ENCODE measurements at places on chromosomes 6 and 20.

GRCh38 chr6:151721671-151722070, 85.8 kb upstream of the ESR1 start:
- DNase-seq, result no peak

- DNase-seq, result no peak
These were observed 550.3 kb downstream of the UTRN start for GRCh38 chr6:144835322-144835973.

- no peak for DNase-seq
These were observed 121.4 kb upstream of the LY86 start for GRCh38 chr6:6466967-6467761.

GRCh38 chr20:47642624-47643023, 140.9 kb downstream of the NCOA3 start:
- no peak for DNase-seq

- no peak for DNase-seq
These were observed 50.9 kb downstream of the KLHL31 start for GRCh38 chr6:53614676-53615075.

DNA sequence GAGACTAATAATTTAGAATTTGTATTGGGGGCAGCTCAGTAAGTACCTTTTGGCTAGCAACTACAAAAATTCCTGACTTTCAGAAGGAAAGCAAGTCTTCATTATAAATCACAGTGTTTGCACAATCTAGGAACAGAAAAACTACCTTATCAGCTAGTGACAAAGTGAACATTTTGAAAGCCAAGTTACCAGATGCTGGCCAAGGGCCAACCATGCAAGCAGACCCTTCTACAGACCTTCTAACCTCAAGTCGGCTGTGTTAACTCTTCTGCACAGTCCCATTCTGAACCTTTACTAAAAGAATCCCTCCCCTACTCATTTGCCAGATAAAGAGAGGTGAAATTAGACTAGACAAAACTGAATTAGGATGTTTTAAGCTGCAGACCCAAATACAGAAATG, 341.9 kb downstream of the COL12A1 start:
- DNase-seq, result no peak

DNA sequence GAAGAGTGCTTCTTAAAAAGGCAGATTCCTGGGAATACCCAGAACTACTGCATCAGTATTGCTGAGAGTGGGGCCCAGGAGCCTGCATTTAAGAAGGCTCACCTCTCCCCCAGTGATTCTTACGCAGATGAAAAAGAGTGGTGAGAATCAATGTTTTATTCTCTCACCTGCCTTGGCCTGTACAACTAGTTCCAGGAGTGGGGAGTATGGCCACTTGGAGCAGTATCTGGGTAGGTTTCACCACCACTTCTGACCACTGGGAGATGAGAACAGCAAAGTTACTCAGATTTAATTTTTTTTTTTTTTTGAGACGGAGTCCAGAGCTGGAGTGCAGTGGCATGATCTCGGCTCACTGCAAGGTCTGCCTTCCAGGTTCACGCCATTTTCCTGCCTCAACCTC, 16.9 kb downstream of the CAP2 start:
- DNase-seq, result no peak

- DNase-seq, result no peak
These were observed 6.0 kb downstream of the LHFPL5 start for GRCh38 chr6:35810971-35811698.

Data from naive thymus-derived CD4-positive, alpha-beta T cell (primary cell).